Vagina (tissue), 2 donors: ENCODE measurements at places on chromosomes 5 and 9. TPM values are rescaled to one million over a fixed set of nuclear protein-coding genes. Genes with fewer than 3 reads are reported as not detected.

- no peak for DNase-seq
Observed at GRCh38 chr9:90009447-90009846, 404.6 kb downstream of the GADD45G start.

DNA sequence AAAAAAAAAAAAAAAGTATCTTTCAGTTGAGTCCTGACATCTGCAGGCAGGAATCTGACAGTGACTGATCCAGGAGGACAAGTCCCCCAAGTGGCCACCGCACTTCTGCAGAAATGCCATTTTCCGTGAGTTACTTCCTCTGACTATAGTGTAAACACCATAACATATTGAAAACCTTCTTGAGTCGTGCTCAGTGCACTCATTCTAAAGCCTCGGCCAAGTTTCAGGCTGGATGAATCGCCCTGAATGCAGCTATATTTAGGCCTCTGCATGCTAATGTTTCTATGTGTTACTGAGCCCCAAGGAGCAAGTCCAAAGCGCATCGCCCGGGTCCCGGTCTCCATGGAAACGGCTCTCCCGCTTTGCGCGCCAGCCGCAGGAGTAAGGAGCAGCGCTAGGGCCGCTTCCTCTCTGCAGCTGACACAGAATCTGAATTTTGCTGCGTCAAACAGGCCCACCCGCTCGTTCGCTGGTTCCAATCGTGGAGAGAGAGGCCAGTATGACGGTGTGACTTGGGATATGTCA lies 335.4 kb downstream of the MSX2 start:
- DNase-seq, result no peak

DNA sequence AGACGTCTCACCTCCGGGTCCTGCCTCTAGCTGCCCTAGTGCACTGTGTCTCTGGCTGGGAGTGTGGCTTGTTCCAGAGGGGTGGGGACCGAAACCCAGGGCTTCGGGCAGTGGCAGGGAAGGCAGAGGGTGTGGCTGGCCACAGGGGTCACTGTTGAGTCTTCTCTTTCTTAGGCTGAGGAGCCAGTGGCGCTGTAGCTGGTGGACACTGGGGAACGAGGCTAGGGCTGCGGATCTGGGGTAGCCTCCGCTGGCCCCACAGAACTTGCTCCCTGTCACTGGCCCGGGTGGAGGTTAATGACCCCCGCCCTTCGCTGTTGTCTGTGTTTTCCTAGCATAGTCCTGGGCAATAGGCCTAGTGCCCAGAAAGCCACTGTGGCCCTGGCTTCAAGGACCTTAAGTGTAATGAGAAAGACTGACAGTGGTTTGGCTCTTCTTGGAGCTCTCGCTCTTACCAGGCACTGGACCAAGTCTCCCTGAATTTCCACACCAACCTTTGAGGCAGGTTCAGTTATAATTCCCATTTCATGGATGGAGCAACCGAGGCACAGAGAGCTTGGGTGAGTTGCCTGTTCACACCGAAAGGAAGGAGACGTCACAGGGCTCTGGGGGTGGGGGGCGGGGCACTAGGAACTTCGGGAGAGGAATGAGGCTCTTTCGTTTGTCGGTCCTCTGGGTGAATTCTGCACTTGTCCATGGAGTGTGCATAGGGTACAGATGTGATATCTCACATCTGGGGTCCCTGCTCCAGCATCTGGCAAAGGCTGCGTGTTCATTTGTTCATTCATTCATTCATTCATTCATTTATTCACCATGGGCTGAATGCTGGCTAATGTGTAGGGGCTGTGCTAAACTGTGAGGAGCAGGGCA lies 4.8 kb upstream of the IER5L start:
- no peak for DNase-seq

GRCh38 chr5:141040093-141040770 lies 10.9 kb upstream of the PCDHB1 start:
- DNase-seq, result no peak

DNA sequence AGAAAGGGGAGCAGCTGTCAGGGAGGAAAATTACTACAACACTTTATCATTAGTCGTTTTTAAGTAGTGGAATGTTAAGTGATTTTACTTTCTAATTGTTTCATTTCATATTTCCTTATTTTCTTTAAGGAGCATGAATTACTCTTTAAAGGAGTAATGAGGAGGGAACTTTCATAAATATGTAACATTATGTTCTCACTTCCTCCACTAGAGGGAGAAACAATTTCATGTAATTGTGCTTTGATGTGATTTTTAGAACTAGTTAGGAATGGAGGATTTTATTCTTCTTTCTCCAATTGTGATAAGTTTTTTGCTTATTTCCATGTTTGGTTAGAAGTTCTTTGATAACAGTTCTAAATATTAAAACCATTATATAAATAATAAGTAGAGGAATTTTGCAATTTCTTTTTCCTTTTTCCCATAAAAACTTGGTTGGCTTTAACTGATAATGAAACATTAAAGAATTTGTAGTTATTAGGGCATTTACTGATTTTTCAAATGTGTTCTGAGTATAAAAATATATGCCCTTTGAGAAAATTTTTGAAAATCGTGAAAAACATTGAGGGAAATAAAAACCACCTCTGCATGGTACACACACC lies 25.6 kb downstream of the CEP78 start:
- no peak for DNase-seq

DNA sequence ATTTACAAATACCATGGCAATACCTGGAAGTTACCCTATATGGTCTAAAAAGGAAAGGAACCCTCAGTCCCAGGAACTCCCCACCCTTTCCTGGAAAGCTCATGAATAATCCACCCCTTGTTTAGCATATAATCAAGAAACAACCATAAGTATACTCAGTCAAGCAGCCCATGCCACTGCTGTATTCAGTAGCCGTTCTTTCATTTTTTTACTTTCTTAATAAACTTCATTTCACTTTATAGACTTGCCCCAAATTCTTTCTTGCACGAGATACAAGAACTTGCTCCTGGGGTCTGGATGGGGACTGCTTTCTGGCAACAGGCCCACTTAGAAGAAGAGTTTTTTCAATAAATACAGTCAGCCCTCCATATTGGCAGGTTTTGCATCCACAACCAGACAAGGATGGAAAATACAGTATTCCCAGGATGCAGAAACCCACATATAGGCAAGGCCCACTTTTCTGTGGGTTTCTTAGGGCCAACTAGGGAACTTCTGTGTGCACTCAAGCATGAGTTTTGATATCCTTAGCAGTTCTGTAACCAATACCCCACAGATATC lies 2.8 kb upstream of the TBCA start:
- DNase-seq, result no peak

DNA sequence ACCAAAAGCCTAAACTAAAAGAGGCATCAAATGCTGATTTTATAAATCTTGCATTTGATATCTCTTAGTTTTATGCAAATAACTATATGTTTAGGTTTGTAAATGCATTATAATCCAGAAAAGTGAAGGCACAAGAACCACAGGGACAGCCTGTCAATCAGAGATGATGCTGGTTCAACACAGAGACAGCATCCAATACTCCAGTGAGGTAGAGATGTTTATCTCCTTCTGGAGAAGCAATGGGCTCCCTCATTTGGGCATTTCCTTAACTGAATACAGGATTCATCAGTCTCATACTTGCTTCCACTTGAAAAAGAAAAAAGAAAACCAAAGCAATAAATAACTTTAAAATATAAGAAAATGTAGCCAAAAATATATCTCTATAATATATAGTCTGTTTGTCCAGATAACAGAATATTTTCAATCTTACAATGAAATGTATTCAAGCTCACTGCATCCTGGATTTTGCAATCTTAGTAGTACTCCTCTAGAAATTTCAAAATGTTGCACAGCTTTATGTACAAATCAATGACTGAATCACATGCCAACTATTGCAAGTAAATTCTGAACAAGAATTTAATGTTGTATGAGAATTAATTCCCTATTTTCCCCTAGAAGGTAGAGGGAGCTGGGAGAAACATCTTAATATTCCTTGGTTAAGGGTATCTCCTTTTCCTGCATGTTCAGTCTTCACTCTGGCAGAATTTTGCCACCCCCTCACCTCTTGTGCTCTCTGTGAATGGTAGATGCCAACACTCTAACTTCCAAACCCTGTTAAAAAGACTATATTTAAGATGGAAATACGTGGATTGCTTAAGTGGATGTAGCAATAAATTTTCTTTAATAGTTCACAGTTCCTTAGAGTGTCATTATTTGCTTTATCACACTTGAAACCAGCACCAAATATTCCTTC lies 191.1 kb upstream of the GAS1 start:
- DNase-seq, result no peak

GRCh38 chr5:41918105-41918504 lies 7.0 kb upstream of the FBXO4 start:
- DNase-seq, result no peak

DNA sequence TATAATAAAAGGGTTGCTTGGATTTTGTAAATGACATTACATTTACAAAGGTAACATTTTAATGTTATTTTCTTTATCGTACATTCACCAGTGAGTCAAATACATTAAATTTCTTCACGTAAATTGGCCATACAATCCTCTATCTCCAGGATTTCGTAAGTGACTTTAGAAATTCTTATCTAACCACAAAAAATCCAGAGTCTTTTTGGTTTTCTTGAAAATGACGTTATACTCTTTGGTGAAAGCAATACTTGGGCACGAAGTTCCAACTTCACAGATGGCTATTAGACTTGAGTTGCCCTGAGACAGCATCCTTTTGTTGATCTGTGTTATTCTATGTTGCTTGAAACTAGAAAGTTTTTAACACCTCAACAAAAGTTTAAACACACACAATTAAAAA lies 87.4 kb upstream of the CDH10 start:
- DNase-seq, result no peak

GRCh38 chr9:134858051-134858841 lies 22.4 kb upstream of the FCN2 start:
- DNase-seq, result no peak

DNA sequence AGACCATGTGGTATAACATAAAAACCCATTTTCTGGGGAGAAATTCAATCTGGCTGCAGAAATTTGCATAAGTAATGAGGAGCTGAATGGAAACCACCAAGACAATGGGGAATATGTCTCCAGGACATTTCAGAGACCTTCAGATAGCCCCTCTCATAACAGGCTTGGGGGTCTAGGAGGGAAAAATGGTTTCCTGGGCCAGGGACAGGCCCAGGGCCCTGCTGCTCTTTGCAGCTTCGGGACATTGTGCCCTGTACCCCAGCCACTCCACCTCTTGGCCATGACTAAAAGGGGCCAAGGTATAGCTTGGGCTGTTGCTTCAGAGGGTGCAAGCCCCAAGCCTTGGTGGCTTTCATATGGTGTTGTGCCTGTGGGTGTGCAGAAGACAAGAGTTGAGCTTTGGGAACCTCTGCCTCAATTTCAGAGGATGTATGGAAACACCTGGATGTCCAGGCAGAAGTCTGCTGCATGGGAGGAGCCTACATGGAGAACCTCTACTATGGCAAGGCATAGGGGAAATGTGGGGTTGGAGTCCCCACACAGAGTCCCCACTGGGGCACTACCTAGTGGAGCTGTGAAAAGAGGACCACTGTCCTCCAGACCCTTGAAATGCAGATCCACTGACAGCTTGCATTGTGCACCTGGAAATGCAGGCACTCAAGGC lies 30.4 kb downstream of the MRPS30 start:
- no peak for DNase-seq

DNA sequence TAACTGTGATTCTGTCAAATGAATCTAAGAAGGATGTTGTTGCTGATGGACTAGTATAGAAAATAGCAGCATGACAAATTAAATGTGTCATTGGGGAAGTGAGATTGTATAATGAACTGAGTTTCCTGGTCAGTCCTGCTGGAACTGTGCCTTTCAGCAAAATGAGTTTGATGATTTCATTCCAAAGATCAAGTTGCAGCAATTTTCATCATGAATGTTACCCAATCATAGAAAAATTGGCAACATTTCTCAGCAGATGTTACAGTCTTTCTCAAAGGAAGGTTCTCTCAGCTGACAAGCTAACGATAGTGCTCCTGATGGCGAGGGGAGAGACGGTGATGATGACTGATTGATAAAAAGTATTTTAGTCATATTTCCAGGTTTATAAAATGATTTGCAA lies 10.7 kb downstream of the PCDHAC2 start:
- DNase-seq, result no peak

DNA sequence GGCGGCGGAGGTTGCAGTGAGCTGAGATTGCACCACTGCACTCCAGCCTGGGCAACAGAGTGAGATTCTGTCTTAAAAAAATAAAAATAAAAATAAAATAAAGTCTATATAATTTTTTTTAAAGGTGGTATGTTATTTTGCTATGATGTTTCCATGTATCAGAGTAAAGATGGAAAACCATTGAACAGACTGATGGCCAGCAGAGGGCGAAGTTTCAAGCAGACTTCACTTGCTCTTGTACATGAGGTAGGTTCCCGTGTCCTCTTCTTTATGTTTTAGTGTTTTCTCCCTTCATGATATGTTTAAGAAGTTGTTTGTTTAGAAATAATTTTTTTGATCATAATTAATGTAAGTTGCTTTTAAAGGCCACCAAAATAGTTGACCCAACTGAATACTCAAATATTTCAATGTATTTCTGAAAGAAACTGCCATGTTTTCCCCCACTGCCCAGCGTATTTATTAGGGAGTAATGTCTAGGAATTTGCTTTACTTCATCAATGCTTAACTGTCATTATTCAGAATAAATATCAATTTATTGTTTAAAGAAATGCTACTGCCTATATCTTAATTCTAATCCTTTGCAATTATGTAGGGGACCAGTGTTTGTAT lies 146.4 kb downstream of the HACD4 start:
- no peak for DNase-seq

DNA sequence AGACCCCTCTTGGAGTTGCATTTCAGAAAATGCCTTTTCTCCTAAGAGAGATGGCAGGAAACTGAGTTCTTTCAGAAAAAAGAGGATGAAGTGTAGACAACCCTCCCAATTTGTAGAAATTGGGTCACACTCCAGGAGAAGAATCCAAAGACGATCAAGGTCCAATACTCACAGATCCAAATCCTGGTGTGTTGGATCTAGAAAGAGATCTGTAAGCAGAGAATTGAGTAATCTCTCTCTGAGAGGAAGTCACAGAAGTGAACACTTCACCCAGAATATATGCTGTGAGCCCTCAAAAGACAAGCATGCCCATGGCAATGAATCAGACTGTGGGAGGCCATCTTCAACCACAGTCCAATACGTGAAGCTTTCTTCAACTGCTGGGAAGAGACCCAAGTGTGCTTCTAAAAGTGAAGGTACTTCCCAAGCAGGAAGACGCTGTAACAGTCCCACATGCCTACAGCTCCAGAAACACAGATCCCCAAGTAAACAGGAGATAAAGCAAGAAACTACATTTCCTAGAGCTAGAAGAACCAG lies 182.7 kb downstream of the SMC2 start:
- DNase-seq, result no peak

- no peak for DNase-seq
Observed at GRCh38 chr5:102511666-102512065, 12.9 kb upstream of the SLCO6A1 start.

- DNase-seq, result no peak
Observed at GRCh38 chr5:107103522-107103921, 567.2 kb downstream of the EFNA5 start.

- no peak for DNase-seq
Observed at GRCh38 chr9:113501129-113501686, 37.7 kb downstream of the RGS3 start.

- DNase-seq, result no peak
Observed at GRCh38 chr9:131977109-131977838, 102.4 kb downstream of the MED27 start.

The NOL8 gene
- total RNA-seq, result 35.6 TPM

The WDR38 gene
- not detected for total RNA-seq

The TMOD1 gene
- 21.1 TPM for total RNA-seq

The PCDHGA10 gene
- 10.6 TPM for total RNA-seq

The F2R gene
- total RNA-seq, result 7.1 TPM

The ADAMTSL2 gene
- 2.0 TPM for total RNA-seq

The PLCXD3 gene
- 10.6 TPM for total RNA-seq

The MCTP1 gene
- 12.8 TPM for total RNA-seq
